ENCODE measurements at places on chromosomes 2 and 18.

- DNase-seq = no peak
These were observed 105.1 kb downstream of the KCNF1 start for GRCh38 chr2:11016735-11017388.

DNA sequence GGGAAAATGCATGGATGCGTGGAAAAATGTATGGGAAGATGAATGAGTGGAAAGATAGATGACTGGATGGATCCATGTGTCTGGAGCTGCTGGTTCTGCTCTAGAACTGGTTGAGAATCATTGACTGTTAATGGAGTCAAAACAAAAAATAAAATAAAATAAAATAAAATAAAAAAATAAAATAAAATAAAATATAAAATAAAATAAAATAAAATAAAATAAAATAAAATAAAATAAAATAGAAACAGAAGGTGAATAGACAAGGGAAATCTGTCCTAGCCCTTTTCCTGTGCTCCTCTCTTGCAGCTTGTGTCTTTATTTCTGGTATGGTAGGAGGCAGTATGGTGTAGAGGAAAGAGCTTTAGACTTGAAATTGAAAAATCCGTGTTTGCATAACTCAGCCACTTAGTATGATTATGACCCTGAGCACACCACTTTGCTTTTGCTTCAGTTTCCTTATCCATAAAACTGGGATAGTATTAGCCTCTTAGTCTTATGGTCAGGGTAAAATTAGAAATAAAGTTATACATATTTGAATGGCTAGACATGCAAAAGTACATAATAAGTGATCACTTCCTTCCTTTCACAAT lies 51.0 kb downstream of the PSD4 start:
- DNase-seq = no peak

- no peak for DNase-seq
These were observed 27.2 kb downstream of the ATP8B1 start for GRCh38 chr18:57775937-57776336.

GRCh38 chr2:197888321-197888720 lies 83.9 kb downstream of the PLCL1 start:
- DNase-seq = no peak

- DNase-seq = no peak
These were observed 63.4 kb downstream of the MREG start for GRCh38 chr2:215949991-215950404.

- DNase-seq = no peak
These were observed 96.0 kb downstream of the TNS1 start for GRCh38 chr2:217906798-217907197.

GRCh38 chr2:78431241-78431640 lies 594.3 kb upstream of the REG3G start:
- DNase-seq = no peak

DNA sequence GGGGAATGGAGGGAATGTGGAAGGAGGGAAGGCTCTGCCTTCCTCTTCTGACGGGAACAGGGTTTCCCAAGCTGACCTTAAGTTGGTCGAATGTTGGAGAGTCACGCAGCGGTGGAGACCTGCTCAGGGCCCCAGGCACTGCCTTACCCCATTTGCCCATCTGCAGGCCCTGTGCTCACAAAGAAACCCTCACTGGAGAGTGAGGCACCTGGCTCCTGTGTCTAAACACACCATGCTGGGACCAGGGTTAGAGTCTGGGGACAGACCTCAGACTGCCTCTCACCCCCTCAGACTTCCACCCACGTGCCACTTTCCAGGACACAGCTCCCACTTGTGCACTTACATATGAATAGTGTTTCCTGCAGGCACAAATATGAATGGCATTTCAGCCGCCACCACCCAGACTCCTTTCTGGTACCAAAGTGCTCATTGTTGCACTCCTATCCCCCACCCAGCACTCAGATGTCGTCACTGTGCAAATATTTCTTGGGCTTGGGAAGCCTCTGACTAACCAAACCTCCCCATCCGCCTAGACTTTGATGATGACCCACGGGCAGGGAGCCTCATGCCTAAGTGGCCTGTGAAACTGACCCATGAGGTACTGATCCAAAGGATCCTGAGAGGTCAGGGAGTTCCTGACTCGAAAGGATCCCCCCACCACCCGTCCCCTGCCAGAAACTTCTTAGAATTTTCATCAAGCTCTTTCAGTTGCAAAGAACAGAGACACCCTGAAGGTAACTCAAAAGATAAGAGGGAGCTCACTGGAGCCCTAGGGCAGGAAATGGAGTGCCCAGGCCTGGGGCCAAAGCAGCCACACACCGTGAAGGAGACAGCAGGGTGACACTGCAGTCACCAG lies 78.3 kb downstream of the STPG4 start:
- DNase-seq = no peak

DNA sequence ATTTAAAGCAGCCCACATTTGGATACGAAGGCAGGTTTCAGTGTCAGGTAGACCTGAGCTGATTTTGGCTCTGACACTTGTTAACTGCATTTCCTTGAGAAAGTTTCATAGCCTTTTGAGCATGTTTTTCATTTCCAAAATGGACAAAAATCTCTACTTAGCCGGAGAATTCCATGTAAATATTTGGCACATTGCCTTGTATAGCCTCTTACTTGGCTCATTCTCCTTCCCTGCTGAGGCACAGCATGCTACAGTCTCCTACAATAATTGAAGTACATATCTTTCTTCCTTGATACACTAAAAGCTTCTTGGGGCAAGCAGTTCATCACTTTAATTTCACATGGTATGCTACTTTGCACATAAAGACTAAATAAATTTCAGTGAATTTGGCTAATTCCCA lies 772.2 kb upstream of the CHAC2 start:
- DNase-seq = no peak

GRCh38 chr2:101779656-101780055 lies 82.1 kb downstream of the MAP4K4 start:
- DNase-seq = no peak

DNA sequence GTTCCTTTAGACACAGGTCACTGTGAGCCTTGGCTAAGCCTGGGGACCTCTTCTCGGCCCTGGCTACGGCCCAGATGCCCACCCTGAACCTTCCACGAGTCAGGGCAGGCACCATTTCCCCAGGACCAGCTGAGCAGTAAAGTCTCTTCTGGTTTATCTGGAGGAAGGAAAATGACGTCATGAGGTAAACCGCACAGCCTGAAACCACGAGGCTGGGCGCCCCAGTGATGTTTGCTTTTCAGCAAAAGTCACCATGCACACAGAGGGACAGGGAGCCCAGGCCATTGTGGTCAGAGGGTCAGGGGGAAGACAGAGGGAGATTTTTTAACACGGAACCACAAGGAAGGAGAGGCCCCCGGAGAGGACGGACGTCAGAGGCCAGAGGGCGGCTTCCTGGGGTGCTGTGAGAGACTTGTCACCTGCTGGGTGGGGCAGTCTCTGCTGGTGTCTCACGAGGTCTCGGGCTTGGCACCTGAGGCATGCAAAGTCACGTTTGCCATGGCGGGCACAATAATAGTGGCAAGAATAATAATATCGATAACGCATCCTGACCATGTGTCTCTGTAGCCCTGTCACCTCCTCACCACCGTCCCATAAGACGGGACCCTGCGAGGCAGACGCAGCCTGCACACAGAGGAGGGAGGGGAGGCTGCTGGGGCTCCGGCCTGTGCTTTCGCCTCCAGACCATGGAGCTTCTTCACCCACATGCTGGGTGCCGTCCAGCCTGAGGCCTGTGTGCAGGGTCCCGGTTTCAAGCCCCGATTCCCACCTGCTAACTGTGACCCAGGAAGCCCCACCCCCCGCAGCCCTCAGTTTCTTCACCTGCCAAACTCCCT lies 33.2 kb upstream of the FOSL2 start:
- peak; percentile 75 for DNase-seq

- DNase-seq = no peak
These were observed 52.8 kb downstream of the LDLRAD4 start for GRCh38 chr18:13271302-13271911.

DNA sequence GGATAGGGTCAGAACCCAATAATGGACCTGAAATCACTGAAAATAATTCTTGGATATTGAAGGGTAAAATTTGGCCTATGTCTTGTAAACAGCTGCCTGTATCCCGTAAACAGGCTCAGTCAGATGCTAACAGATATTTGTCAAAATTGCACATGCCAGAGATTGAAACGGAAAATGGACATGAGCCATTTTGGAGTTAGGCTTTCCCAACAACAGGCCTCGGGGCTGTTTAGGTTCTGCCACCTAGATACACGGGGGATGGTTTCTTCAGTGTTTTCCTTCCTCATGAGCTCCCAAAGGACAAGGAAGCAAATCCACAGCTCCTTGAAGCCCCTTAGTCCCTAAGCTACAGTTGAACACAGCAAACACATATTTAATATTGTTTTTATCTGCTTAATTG lies 204.2 kb upstream of the FOSL2 start:
- no peak for DNase-seq

DNA sequence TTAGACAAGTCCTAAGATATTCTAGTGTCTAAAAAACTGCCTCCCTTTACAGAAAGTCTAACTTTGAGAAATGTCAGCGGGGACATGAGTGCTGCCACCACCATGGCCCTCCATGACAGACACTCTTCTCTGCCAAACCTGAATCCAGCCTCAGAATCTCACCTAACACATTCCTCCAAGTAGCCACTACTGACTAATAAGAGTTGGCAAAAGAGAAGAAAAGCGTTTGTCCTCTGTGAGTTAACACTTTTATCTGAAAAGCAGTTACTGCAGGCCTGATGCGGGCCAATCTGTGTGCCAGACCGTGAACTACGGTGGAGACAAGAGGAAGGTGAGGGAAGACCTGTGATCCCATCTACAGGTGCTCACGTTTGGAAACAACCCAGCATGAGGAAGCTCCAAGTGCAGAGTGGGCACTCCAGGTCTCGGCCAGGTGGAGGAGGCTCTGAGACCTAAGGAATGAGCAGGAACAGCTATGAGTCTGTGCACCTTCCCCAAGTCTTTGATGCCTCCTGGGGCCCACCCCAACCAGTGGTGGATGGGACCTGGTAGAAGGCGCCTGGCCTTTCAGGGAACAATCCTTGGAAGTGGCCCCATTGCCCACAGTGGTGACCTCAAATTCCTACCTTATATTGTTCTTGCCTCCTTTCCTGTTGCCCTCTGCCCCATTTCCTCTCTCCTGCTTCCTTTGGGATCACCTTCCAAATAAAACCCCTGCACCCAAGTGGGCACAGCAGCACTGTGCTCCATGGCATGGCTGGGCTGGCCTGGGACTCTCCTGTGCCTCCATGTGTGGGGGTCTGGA lies 91.6 kb downstream of the BIN1 start:
- DNase-seq = no peak

DNA sequence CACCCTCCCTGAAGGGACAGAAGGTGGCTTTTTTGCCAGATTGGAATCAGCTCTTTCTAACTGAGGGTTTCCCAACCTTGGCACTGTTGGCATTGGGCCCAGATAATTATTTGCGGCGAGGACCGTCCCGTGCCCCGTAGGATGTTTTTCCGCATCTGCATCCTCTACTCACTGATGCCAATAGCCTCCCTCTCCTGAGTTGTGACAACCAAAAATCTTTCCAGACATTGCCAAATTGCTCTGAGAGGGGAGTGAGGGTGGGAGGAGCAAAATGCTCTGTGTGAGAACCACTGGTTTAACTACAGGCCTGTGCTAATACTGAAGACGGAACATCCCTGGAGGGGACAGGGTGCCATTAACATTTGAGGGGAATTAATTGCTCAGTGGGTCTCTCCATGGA lies 33.6 kb upstream of the GLI2 start:
- no peak for DNase-seq

DNA sequence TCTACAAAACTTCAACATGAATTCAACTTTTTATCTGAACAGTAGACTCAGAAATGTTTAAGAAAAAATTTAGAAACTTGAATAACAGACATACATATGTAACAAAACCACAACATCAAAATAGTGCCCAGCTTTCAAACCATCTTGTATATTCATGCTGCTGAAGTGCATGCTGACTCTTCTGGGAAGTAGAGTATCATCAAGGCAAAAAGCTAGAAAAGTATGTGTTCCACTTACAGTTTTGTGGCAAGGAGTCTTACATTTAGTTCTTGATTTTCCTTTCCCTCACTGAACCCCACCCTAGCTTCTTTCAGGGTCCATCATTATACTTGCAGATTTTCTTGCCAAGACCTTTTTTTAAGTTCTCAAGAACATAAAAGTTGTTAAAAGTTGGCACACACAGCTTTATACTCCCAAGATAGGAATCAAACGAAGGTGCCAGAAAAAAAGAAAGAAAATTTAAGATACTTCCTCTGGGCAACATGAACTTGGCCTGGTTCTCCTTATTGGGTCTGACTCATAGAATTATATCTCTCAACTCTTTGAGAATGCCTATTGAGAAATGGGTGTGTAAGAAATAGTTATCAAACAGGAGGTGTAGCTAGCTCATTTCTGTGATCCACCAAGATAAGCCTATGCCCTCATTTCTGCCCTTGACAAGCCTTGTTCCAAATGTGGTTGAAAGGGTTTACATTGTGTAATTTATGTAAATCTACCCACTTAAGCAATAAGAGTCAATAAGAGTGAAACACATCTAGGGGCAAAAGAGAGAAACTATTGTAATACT lies 667.6 kb upstream of the ACVR2A start:
- DNase-seq = no peak
